ENCODE measurements at places on chromosomes 6 and 20.

DNA sequence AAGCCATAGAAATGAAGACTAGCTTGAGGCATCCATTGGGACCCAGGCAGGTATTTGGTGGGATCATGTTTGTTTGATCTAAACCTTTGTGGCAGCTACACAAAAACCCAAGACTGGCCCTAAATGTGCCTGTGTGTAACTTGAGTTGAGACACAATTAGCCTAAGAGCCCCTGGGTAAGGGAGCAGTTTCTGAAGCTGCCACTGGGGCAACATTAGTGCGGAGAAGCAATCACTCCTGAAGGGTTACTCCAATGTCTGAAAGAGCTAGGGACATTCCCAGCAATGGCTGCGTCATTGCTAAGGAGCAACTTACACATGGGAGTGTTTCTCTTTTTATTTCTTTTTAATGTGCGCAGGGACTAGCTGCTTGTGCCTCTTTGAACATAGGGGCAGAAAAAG is 67.9 kb upstream of the EEF1E1 start:
- no peak for DNase-seq

GRCh38 chr6:105263685-105264610 is 84.1 kb upstream of the POPDC3 start:
- DNase-seq: no peak

GRCh38 chr20:54197621-54198604 is 10.0 kb upstream of the PFDN4 start:
- DNase-seq: no peak

DNA sequence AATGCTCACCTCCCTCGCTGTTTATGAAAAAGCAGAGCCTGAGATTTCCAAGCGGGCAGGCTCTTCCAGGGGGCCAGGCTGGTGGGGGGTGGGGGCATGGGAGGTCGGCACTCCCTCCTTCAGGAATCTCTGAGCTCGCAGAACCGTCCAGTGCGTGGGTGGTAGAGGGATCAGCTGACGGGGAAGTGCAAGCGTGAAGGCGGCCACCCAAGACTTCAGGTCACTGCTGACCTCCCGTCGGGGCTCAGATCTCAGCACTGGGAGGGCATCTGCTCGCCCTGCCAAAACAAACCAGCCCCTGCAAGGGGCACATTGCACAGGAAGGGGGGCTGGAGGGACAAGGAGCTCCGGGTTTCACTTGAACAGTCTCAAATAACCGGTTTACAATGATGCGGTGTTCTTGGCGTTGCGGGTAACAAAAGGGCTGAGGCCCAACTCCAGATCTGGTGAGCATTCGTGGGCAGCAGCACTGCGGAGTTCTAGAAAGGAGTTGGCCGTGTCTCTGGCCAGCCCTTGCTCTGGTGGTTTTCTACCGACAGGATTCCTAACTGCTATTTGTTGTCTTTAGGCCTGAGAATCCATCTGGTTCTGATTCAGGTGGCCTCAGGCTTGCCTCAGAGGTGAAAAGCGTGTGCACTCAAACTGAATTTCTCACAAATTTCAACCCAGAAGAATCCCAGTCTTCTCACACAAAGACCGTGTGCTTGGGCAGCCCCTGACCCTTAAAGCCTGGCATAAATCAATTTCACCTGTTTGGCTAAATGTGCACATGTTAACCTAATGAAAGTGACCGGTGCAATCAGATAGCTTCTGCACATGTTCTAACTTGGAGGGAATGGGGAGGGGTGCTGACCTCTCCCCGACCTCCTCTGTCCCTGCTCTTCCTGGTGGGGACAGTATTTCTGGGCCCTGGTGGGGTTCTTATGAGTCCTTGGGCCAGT is 191.6 kb downstream of the MYLK4 start:
- no peak for DNase-seq

- DNase-seq: no peak
These were observed 401.2 kb upstream of the MANEA start for GRCh38 chr6:95175927-95176675.

- DNase-seq: no peak
These were observed 150.3 kb downstream of the MBOAT1 start for GRCh38 chr6:20061952-20062351.

GRCh38 chr6:28635547-28636158 is 110.0 kb downstream of the GPX5 start:
- DNase-seq: no peak

DNA sequence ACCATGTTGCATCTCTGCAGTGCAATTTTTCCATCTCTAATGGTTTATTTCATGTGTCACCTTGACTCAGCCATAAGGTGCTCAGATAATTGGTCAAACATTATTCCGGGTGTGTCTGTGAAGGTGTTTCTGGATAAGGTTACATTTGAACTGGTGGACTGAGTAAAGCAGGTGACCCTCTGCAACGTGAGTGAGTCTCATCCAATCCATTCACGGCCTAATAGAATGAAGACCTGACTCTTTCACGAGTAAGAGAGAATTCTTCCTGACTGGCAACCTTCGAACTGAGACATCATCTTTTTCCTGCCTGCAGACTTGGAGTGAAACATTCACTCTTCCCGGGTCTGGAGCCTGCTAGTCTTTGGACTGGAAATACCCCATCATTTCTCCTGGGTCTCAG is 77.1 kb upstream of the SLC22A23 start:
- DNase-seq: no peak

DNA sequence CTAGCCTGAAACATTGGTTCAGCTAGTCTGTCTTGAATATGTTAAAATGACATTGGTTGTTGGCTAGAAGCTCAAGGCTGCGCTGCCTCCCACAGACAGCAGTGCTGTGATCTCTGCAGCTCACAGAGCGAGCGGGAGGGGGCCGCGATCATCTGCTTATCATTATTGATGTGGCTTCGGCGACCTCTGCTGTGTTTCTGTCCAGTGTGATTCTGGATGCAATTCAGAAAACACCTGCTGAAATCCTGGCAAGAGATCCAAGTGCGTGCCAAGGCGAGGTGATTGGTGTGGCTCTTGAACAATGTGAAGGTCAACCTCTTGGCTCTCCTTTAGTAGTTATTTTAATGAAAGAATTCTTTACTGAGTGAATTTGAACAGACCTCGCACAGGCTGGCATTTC is 142.3 kb upstream of the SASH1 start:
- no peak for DNase-seq

GRCh38 chr6:150280703-150281102 is 88.1 kb upstream of the IYD start:
- no peak for DNase-seq

- DNase-seq: no peak
These were observed 1.7 kb downstream of the ARHGAP40 start for GRCh38 chr20:38603286-38603685.

DNA sequence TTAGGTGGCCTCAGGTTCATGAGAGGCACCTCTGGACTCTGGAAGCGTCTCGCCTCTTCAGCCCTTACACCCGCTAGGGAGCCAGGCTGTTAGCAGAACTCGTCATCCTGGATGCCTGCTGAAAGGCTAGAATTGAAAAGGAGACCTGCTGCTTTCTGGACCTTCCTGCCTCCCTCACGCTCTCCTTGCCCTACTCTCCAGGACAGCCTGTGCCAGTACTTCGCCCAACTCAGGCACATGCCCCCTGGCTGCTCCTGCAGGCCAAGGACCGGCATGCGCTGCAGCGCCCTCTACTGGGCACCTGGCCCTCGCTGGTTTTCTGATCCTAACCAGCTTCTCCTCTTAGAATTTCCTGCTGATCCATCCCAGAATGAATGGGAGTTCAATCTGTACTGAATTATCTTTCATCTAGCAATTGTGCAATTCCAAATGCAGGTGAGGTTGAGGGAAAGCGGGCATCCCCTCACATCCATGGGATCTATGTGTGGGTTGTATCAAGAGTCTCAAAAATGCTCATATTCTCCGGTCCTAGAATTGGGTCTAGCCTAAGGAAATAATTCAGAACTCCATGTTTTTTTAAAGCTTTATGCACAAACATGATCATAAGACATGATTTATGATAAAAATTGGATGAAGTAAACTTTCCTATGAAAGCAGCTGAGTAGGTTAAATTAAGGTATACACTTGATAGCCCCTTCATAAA is 78.0 kb downstream of the PTPN1 start:
- DNase-seq: peak; percentile 48

DNA sequence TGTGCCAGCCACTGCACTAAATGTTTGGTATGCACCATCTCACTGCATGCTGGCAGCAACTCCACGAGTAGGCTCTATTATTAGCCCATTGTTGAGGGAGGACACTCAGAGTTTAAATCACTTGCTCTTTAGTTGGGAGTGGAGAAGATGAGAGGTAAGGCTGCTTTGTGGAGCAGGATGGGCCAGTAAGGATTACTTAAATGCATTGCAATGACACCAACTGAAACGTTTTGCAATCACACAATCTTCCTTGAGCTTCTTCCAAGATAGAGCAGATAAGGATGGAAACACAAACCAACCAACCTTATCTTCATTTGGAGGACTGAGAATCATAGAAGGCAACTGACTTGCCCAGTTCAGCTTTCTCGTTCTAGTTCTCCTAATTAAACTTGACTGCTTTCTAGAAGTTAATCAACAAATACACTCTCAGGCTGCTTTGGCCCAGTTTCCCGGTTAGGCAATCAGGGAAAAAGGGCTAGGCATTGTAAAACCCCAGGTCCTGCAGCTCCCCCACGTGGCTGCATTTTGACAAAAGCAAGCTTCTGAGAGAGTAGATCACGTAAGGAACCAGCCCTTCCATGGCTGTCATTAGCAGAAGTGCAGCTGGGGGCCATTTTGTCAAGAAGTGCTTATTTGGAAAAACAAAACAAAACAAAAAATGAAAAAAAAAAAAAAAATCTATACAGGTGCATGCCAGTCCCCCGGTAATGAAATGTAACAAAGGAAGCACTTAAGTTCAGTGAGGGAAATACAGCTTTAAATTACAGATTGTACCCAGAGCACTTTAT is 130.6 kb downstream of the BCAS1 start:
- peak; percentile 70 for DNase-seq

DNA sequence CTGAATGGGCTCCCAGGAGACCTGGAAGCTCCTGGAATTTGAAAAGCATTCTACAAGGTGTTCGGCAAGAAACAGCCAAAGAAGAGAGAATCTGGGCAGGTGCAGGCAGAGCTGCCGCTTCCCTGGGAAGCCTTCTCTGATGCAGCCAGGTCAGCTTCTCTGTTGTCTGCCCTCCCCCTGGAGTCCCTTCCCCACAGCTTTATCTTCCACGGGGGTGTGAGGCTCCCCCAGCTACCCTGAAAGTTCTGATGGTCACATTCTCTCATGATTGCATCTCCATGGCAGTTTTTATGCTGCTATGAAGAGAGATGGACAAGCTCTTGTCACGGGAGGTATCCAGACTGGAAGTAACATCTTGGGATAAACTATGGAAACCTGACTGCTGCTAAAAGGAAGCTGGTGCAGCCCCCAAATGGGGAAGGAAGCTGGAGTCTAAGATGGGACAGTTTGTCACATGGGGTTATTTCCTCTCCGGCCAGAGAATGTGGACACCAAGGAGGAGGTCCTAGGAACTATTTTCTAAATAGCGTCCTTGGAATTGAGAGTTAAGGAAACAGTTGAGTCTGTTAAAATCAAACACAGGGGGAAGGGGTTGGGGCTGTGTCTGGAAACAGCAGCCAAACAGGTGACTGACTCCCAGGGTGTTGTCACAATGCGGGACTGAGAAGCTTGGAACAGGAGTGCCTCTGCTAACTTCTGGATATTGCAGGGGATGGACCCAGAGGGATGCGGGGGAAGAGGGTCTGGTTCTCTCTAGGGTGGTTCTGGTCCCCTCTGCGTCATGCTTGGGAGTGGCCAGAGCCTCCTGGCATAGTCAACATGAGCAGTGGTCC is 91.1 kb downstream of the ASXL1 start:
- DNase-seq: no peak
